ENCODE measurements at places on chromosomes 1 and 21.

- DNase-seq: no peak
Observed at GRCh38 chr1:153790313-153790965, 15.2 kb downstream of the SLC27A3 start.

GRCh38 chr1:117067533-117068370, 7.6 kb downstream of the TTF2 start:
- no peak for DNase-seq

DNA sequence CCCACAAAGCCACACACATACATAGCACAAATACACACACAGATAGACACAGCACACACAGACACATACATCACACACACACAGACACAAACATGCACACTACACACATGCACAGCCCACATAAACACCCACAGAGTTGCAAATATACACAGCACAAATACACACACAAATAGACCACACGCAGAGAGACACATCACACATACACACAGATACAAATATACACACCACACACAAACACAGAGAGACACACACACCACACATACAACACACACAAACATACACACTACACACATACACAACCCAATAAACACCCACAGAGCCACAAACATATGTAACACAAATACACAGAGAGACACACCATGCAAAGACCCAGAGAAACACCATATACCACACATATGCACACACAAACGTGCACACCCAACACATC, 154.9 kb downstream of the GLUL start:
- DNase-seq: no peak

GRCh38 chr1:87202922-87203655, 125.6 kb upstream of the LMO4 start:
- DNase-seq: no peak

DNA sequence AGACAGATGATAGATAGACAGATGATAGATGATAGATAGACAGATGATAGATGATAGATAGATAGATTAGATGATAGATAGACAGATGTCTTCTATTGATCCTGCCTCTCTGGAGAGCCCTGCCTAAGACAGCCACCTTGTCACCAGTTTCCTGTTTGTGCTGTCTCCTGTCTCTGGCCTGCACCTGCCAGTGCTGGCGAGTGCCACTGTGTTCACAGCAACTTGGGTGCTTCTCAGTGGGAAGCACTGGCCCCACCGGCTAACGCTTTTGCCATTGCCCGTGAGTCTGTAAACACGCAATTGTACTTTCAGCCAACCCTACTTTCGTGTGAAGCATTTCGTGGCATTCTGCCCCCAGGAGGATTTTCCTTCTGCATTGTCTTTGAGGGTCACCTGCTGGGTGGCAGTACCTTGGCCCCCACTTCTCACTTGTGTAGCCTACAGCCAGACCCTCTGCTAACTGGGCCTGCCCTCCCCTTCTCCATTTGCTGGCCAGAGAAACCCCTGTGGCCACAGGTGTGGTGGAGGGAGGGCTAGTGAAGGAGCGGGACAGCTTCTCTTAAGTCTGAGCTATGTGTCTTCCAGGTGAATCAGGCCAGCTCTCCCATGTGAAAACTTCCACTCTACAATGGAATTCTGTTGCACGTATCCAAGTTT, 23.4 kb upstream of the PDE9A start:
- DNase-seq: no peak
